ENCODE measurements at places on chromosomes 7 and 10.

- no peak for DNase-seq
These were observed 167.6 kb upstream of the TMEM72 start for GRCh38 chr10:44743535-44743934.

- no peak for DNase-seq
These were observed 12.4 kb upstream of the NRG3 start for GRCh38 chr10:81862596-81862995.

GRCh38 chr7:112226701-112227276 lies 20.3 kb downstream of the ZNF277 start:
- DNase-seq = no peak

DNA sequence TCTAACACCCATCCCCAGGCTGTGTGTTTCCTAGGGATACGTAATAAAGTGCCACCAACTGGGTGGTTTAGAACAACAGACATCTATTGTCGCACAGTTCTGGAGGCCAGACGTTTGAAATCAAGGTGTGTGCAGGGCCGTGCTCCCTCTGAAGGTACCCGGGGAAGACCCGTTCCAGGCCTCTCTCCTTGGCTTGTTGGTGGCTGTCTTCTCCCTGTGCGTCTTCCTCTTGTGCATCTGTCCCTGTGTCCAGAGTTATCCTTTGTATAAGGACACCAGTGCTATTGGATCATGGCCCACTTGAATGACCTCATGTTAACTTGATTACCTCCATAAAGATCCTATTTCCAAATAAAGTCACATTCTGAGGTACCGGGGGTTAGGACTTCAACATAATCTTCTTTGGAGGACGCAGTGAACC lies 15.6 kb downstream of the GRK5 start:
- no peak for DNase-seq

DNA sequence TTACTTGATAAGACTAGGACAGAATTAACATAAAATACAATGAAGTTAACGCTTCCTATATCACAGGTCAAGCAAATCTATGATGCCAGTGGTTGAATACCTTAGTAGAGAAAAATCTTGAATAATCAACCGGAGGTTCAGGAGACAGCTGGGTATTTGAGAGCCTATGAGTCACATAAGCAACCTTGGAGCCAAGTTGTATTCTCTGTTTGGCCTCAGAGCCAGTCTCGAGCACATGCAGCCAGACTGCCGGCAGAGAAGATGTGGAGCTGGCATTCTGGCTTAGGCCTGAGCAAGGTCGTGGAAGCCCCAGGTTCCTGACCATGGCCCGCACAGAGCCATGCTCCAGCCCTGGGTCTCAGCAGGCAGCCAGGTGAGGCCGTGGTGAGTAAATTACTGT lies 90.3 kb downstream of the FAM204A start:
- no peak for DNase-seq

DNA sequence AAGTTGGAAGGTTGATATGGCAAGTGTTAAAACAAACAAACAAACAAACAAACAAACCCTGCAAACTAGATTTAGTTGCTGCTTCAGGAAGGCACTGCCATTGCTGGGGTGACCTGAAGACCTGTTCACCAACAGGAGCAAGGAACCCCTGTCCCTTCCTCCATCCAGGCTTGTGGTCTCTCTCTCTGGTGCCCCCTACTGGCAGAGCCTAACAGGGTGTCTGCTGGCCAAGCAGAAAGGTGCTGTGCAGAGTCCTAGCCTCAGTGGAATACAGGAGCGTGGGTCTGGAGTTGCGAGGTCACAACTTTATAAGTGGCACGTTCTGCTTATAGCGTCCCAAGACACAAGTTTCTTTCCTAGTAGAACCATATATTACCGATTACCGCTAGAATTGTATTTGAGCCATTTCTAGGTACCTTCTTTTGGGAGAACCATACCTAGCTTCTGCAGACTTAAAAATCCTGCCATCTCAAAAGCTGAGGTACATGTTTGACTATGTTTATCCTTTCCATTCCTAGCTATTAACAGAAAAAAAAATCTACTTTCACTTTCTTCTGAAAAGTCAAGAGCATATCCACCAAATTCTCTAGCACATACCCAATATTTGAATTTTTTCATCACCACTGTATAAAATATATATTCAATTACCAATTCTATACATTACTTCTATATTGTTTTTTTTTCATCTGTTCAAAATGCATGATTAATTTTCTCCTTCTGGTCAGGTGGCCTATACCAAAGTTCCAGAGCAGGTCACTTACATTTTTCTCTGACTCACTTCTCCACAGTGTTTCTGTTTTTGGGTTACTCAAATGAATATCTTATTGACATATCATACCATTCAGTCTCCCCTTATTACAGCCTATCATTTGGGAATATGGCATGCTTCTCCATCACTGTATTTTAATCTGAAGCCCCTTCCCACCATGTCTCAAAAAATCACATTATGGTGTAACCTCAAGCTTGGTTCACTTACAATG lies 29.1 kb upstream of the CALD1 start:
- peak; percentile 62 for DNase-seq

- no peak for DNase-seq
These were observed 261.1 kb downstream of the GATA3 start for GRCh38 chr10:8315619-8316021.

GRCh38 chr7:32502728-32503127 lies 7.4 kb downstream of the AVL9 start:
- DNase-seq = no peak

GRCh38 chr7:5173496-5173895 lies 16.5 kb upstream of the WIPI2 start:
- DNase-seq = no peak

GRCh38 chr7:7183061-7183837 lies 905 bp downstream of the C1GALT1 start:
- peak; percentile 37 for DNase-seq

DNA sequence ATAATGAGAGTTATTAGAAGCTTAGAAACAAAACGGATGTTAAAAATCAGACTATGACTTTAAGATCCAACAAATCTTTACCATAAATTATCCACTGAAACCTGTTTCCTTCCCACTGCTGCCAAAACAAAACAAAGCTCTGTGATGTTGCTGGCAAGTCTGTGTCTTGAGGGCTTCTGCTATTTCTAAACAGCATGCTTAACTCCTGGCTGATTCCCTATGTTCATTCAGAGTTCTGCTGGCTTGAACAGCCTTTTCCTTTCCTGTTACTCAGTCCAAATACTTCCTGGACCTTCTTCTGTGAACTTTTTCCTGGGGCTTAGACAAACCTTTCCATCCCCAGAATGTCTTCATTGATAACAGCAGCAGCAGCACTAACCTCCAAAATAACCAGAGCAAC lies 448.1 kb downstream of the SORCS1 start:
- no peak for DNase-seq

DNA sequence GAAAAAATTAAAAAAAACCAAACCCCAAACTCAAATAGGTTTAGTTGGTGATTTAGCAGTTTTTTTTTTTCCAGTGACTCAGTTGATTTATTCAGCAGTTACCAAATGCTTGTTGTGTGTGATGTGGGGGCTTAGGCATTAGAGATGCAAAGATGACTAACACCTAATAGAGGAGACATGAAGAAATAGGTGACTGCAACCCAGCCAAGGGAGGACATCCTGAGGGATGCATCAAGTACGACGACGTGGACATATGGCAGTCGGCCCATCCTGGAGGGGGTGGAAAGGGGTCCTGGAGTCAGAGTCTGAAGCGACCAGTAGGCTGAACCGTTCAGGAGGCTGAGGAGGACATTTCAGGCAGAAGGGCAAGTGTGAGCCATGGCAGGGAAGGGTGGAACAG lies 35.5 kb downstream of the LRMDA start:
- DNase-seq = no peak

DNA sequence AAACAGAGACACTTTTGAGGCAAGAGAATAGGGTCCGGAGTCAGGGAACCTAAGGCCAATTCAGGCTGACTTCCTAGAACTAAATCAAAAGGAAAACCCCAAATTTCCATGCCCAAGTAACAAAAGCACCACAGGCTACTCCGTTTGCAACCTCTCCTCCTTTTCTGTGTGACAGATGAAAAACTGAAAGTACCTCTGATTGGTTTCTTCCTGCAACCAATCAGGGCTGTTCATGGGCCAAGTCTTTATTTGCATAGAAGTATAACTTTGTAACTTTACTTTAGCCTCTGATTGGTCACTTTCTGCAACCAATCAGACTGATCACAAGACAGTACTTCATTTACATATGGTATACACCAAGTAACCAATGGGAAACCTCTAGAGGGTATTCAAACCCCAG lies 239.9 kb upstream of the KCND2 start:
- no peak for DNase-seq

- no peak for DNase-seq
These were observed 43.2 kb downstream of the HDAC9 start for GRCh38 chr7:18538554-18539250.

DNA sequence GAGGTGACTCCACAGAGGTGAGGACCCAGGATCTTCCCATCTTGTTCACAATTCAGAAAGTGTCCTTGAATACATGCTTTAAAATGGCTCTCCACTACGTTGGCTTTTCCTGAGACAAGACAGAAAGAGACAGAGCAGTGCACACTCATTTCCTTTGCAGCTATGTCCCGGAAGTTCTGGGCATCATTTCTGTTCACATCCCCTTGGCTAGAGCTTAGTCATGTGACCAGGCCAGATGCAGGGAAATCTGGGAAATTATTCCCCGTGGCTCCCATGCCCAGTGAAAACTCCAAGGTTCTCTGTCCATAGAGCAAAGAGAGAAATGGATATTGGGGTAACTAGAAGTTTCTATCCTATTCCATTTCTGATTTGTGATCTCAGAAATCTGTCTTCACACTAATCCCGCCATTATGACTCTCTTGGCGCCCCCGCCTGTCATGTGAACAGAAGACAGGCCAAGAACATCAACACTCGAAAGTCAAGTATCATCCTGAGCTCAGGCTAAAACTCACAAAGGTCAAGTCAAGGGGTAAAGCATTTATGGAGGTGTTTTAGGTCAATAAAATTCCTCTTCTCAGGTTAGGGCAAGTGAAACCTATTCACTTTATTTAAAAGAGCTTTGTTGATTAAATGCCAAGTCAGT lies 251.4 kb upstream of the HABP2 start:
- DNase-seq = no peak

- DNase-seq = no peak
These were observed 31.0 kb downstream of the DENND2A start for GRCh38 chr7:140609646-140610045.

- DNase-seq = no peak
These were observed 45.1 kb downstream of the CAMK1D start for GRCh38 chr10:12394241-12395033.

- DNase-seq = no peak
These were observed 26.1 kb downstream of the PLAC9 start for GRCh38 chr10:80158598-80159127.

DNA sequence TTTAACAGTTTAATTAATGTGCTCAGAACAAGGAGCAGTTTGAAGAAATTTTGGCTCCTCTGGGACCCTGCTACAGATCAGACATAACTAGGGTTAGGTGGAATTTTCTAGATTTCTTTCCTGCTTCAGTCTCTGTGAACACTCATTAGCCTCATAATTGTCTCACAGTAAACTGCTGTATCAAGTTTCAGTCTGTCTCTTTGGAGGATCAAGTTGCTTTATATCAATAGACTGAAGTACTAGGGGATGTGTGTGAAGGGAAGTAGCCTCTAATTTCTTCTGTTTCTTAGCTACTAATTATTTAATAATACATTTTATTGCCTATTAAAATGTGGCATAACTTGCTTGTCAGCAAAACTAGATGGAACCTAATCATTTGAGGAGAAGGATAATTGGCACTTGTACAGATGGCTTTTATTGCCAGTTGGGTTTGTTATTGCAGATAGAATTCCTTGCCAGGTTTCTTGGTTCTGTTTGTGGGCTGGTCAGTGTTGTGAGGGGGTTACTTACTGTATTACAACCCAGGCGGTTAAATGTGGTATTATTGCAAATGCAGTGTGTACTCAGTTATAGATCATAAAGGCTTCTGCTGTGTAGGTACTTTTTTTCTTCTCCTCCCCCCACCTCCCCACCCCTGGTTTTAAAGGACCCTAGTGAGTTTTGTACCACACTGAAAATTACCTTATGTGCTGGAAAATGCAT lies 758.0 kb downstream of the AUTS2 start:
- no peak for DNase-seq
